Skeletal muscle tissue (tissue), 5 donors: ENCODE measurements at places on chromosomes 1 and 21. TPM values are rescaled to one million over a fixed set of nuclear protein-coding genes. Genes with fewer than 3 reads are reported as not detected.

NEK2 gene
- total RNA-seq = 3.1 TPM

OR2L5 gene
- not detected for total RNA-seq

TAS1R3 gene
- 1.6 TPM for total RNA-seq

COL24A1 gene
- 3.7 TPM for total RNA-seq

SLC6A9 gene
- 2.1 TPM for total RNA-seq

VHLL gene
- not detected for total RNA-seq

MYCL gene
- 1.0 TPM for total RNA-seq

AP4B1 gene
- total RNA-seq = 16.7 TPM

C1orf210 gene
- not detected for total RNA-seq

SH2D5 gene
- under 0.01 TPM for total RNA-seq

RNU1-1 gene
- total RNA-seq = under 0.01 TPM

DDAH1 gene
- total RNA-seq = 12.0 TPM

HMGCS2 gene
- total RNA-seq = 2.1 TPM

LEFTY1 gene
- total RNA-seq = 0.52 TPM

KCNJ15 gene
- 0.52 TPM for total RNA-seq

LENEP gene
- not detected for total RNA-seq

TNFRSF8 gene
- total RNA-seq = 0.52 TPM

RGL1 gene
- 28.2 TPM for total RNA-seq
